ENCODE measurements at places on chromosomes 3 and 15. TPM values are rescaled to one million over a fixed set of nuclear protein-coding genes. Genes with fewer than 3 reads are reported as not detected.

The TLE3 gene
- 17.7 TPM for total RNA-seq

- no peak for DNase-seq
- H3K27me3 ChIP-seq: no peaks in the 10 kb centered on the region
- H3K4me3 ChIP-seq: no peak overlapping the region
- H3K36me3 ChIP-seq: no peaks in the 10 kb centered on the region
- H3K27ac ChIP-seq: no peak overlapping the region
Observed at GRCh38 chr3:42868841-42869240, 6.8 kb downstream of the CYP8B1 start.

DNA sequence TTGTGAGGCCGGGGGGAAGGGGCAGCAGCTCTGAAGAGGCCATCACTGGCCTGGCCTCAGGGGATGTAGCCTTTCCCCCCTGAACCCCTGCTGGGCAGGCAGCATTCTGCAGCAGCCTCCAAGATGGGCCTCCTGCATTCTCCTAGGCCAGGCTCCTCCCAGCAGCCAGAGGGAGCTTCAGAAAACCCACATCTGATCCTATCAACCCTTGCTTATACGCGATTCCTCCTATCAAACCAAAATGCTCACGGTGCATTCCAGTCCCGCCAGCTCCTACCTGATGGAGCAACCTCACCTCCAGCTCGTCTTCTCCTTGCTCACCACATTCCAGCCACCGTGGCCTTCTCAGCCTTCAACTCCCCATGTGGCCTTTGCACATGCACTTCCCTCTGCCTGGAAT lies 85.7 kb downstream of the MEGF11 start:
- DNase-seq: no peak
- H3K27me3 ChIP-seq: peaks cover 5% of the 10 kb centered on the region
- H3K36me3 ChIP-seq: no peaks in the 10 kb centered on the region
- no peak overlapping the region for H3K4me3 ChIP-seq
- H3K27ac ChIP-seq: no peak overlapping the region

- H3K4me3 ChIP-seq: peak overlapping the region; percentile 90
- peaks cover 46% of the 10 kb centered on the region for H3K4me1 ChIP-seq
- DNase-seq: no peak
- H3K36me3 ChIP-seq: peaks cover 8% of the 10 kb centered on the region
Observed at GRCh38 chr3:149964291-149964690, 6.4 kb downstream of the PFN2 start.

The GMPS gene
- total RNA-seq: 31.3 TPM

DNA sequence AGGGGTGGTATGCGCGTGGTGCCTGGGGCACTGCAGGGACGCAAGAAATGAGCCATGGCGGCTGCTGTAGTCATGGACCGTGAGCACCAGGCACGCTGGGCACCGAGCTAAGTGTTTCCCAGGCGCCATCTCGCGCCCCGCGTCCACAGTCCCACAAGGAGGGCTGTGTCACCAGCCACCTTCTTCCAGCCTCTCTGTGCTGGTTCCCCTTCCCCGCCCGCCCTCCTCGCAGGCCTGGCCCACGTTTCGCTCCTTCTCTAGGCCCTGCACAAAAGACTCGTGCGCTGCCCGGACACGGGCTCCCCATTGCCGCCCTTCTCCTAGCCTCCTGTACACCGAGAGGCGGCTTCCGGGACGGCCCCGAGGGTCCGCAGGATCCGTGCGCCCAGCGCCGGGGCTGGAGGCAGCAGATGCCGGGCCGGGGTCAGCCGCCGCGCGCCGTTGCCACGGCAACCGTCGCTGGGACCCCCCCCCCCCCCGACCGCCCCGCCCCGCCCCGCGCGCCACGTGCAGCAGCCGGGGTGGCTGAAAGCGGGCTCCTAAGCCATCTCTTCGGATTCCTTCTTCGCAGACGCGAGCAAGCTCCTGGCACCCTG lies 113.4 kb downstream of the SRGAP3 start:
- peaks cover 4% of the 10 kb centered on the region for H3K27me3 ChIP-seq
- H3K4me3 ChIP-seq: peak overlapping the region; percentile 63
- H3K4me1 ChIP-seq: no peaks in the 10 kb centered on the region
- H3K27ac ChIP-seq: no peak overlapping the region
- DNase-seq: peak; percentile 23

GRCh38 chr15:50883903-50884302 lies 24.6 kb upstream of the AP4E1 start:
- DNase-seq: no peak
- no peak overlapping the region for H3K27ac ChIP-seq
- H3K36me3 ChIP-seq: no peaks in the 10 kb centered on the region
- no peaks in the 10 kb centered on the region for H3K4me1 ChIP-seq
- no peaks in the 10 kb centered on the region for H3K27me3 ChIP-seq
- no peak overlapping the region for H3K4me3 ChIP-seq

GRCh38 chr3:9124730-9125129 lies 124.7 kb downstream of the SRGAP3 start:
- DNase-seq: no peak
- no peaks in the 10 kb centered on the region for H3K27me3 ChIP-seq
- no peak overlapping the region for H3K27ac ChIP-seq
- no peaks in the 10 kb centered on the region for H3K36me3 ChIP-seq

The GABRG3 gene
- not detected for total RNA-seq

The CCR3 gene
- total RNA-seq: not detected

DNA sequence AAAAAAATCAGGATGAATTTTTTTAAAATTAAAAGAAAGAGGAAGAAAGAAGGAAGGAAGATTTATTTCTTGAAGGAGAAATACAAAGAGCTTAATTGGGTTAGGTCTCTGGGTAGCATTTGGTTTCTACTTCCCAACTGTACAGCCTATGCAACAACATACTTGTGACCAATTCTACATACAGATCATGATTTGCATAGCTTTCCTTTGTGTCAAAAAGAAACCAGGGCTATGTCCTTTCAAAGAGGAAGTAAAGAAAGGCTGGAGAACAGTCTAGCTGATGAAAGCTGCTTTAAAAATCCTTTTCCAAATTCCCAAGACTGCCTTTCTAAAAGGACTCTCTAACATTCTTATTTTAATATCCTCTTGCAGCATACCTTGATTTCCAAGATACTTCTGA lies 6.1 kb upstream of the HGD start:
- peaks cover 28% of the 10 kb centered on the region for H3K36me3 ChIP-seq
- no peak for DNase-seq
- H3K4me1 ChIP-seq: no peaks in the 10 kb centered on the region
- H3K27ac ChIP-seq: no peak overlapping the region
- H3K27me3 ChIP-seq: no peaks in the 10 kb centered on the region

The SERPINI2 gene
- total RNA-seq: not detected

- H3K4me1 ChIP-seq: peaks cover 20% of the 10 kb centered on the region
- H3K27me3 ChIP-seq: no peaks in the 10 kb centered on the region
- H3K27ac ChIP-seq: no peak overlapping the region
Observed at GRCh38 chr3:15272426-15273196, 59.8 kb downstream of the SH3BP5 start.

GRCh38 chr15:79240036-79240435 lies 42.5 kb upstream of the ANKRD34C start:
- H3K27me3 ChIP-seq: no peaks in the 10 kb centered on the region
- H3K4me3 ChIP-seq: no peak overlapping the region
- no peaks in the 10 kb centered on the region for H3K36me3 ChIP-seq
- H3K27ac ChIP-seq: no peak overlapping the region

The ACKR4 gene
- 0.12 TPM for total RNA-seq

The NDUFB4 gene
- 379 TPM for total RNA-seq

The GOLGA6L9 gene
- 1.7 TPM for total RNA-seq

GRCh38 chr3:131957511-131957910 lies 77.3 kb downstream of the CPNE4 start:
- H3K27me3 ChIP-seq: no peaks in the 10 kb centered on the region
- no peak overlapping the region for H3K4me3 ChIP-seq
- H3K36me3 ChIP-seq: no peaks in the 10 kb centered on the region
- H3K27ac ChIP-seq: no peak overlapping the region
- H3K4me1 ChIP-seq: no peaks in the 10 kb centered on the region

DNA sequence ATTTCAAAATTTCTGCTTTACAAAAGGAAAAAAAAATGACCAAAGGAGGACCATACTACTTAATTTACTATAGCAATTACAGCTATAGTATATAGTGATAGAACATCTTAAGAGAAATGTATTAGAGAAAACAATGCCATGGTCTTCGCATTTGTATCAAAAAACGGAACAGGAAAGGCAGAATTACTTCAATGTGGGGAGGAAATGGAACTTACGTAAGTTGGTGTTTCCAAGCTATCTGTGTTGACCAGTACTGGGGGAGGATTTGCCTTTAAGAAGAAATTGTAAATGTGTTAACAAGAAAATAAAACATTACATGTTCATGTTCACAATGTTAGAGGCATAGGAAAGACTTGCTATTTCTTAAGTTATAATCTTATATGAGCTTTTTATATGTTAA lies 119.9 kb upstream of the MELTF start:
- no peaks in the 10 kb centered on the region for H3K27me3 ChIP-seq
- no peak overlapping the region for H3K27ac ChIP-seq
- H3K4me1 ChIP-seq: peaks cover 9% of the 10 kb centered on the region
- no peaks in the 10 kb centered on the region for H3K36me3 ChIP-seq
- no peak for DNase-seq

- no peaks in the 10 kb centered on the region for H3K4me1 ChIP-seq
- H3K27ac ChIP-seq: no peak overlapping the region
- no peaks in the 10 kb centered on the region for H3K36me3 ChIP-seq
- no peak for DNase-seq
- H3K4me3 ChIP-seq: no peak overlapping the region
Observed at GRCh38 chr3:87674397-87675161, 384.2 kb downstream of the CGGBP1 start.

The CTSH gene
- total RNA-seq: 38.1 TPM

The C3orf70 gene
- total RNA-seq: 0.42 TPM

DNA sequence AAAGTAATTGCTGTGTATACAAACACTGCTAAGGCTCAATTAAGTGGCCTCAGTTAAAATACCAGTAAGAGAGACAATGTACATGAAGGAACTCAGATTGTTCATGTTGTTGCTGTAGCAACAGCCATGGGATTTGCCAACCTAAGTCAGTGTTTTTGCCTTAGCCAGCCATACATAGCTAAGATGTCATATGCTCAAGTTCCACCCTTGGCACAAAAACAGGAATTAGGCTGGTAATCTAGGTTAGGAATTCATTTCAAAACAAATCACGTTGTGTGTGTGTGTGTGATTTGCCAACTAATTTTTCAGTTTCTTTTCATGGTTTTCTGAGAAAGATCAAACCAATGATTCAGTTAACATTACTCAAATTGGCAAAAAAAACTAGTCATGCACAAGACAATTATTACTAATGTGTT lies 143.7 kb upstream of the KCNMB2 start:
- H3K27ac ChIP-seq: no peak overlapping the region
- no peaks in the 10 kb centered on the region for H3K27me3 ChIP-seq
- no peak overlapping the region for H3K4me3 ChIP-seq
- no peaks in the 10 kb centered on the region for H3K36me3 ChIP-seq
- DNase-seq: no peak

DNA sequence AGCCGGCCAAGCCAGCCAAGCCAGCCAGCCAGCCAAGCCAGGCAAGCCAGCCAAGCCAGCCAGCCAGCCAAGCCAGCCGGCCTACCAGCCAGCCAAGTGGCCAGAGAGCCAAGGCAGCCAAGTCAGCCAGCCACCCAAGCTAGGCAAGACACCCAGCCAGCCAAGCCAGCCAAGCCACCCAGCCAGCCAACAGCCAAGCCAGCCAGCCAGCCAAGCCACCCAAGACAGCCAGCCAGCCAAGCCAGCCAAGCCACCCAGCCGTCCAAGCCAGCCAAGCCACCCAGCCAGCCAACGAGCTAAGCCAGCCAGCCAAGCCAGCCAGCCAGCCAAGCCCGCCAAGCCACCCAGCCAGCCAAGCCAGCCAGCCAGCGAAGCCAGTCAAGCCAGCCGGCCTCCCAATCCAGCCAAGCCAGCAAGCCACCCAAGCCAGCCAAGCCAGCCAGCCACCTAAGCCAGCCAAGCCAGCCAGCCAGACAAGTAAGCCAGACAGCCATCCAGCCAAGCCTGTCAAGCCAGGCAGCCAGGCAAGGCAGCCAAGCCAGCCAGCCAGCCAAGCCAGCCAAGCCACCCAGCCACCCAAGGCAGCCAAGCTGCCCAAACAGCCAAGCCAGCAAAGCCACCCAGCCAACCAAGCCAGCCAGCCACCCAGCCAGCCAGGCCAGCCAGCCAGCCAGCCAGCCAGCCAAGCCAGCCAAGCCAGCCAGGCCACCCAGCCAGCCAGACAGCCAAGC lies 200.5 kb downstream of the GOLGA6L6 start:
- H3K4me1 ChIP-seq: no peaks in the 10 kb centered on the region
- no peaks in the 10 kb centered on the region for H3K36me3 ChIP-seq
- H3K27ac ChIP-seq: no peak overlapping the region
- peak; percentile 89 for DNase-seq
- H3K27me3 ChIP-seq: no peaks in the 10 kb centered on the region

The WDR93 gene
- total RNA-seq: not detected

- DNase-seq: no peak
- H3K36me3 ChIP-seq: no peaks in the 10 kb centered on the region
- H3K4me3 ChIP-seq: no peak overlapping the region
Observed at GRCh38 chr15:75446151-75446550, 5.3 kb downstream of the SIN3A start.

DNA sequence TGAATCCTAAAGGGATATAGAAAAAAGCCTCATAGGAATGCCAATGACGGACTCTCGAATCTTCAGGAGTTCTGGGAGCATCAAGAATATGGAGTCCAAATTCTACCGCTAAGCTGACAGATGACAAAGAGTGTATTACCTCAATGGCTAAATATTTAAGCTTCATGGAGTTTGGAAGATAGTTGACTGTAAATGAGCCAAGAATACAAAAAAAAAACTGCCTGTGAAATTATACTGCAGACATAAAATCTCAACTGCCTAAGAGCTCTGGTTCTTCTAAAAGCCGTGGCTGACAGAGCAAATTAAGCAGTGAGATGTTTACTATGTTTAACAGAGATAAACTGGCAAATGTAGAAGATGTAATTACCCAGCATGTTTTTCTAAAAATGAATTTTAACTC lies 140.0 kb downstream of the GADL1 start:
- DNase-seq: no peak
- H3K4me3 ChIP-seq: no peak overlapping the region
- H3K27ac ChIP-seq: no peak overlapping the region
- peaks cover 24% of the 10 kb centered on the region for H3K4me1 ChIP-seq
- no peaks in the 10 kb centered on the region for H3K27me3 ChIP-seq

GRCh38 chr3:33360136-33360825 lies 79.9 kb downstream of the UBP1 start:
- H3K27ac ChIP-seq: no peak overlapping the region
- no peaks in the 10 kb centered on the region for H3K4me1 ChIP-seq
- no peak overlapping the region for H3K4me3 ChIP-seq
- no peaks in the 10 kb centered on the region for H3K36me3 ChIP-seq
- DNase-seq: no peak

The TAGLN3 gene
- total RNA-seq: not detected

The HEG1 gene
- 17.1 TPM for total RNA-seq

GRCh38 chr3:132536442-132537153 lies 60.5 kb upstream of the ACKR4 start:
- DNase-seq: no peak
- no peaks in the 10 kb centered on the region for H3K4me1 ChIP-seq
- no peaks in the 10 kb centered on the region for H3K27me3 ChIP-seq
- H3K4me3 ChIP-seq: no peak overlapping the region
- H3K27ac ChIP-seq: no peak overlapping the region
- peaks cover 91% of the 10 kb centered on the region for H3K36me3 ChIP-seq

GRCh38 chr3:184914628-184915027 lies 102.7 kb downstream of the VPS8 start:
- no peak overlapping the region for H3K4me3 ChIP-seq
- H3K36me3 ChIP-seq: no peaks in the 10 kb centered on the region
- no peak for DNase-seq

All from psoas muscle (tissue), 8 donors.